NCI-H1417 treated with DMSO at 0.1 percent for 48 hours (cell line): ENCODE measurements at places on chromosomes 7 and 10.

DNA sequence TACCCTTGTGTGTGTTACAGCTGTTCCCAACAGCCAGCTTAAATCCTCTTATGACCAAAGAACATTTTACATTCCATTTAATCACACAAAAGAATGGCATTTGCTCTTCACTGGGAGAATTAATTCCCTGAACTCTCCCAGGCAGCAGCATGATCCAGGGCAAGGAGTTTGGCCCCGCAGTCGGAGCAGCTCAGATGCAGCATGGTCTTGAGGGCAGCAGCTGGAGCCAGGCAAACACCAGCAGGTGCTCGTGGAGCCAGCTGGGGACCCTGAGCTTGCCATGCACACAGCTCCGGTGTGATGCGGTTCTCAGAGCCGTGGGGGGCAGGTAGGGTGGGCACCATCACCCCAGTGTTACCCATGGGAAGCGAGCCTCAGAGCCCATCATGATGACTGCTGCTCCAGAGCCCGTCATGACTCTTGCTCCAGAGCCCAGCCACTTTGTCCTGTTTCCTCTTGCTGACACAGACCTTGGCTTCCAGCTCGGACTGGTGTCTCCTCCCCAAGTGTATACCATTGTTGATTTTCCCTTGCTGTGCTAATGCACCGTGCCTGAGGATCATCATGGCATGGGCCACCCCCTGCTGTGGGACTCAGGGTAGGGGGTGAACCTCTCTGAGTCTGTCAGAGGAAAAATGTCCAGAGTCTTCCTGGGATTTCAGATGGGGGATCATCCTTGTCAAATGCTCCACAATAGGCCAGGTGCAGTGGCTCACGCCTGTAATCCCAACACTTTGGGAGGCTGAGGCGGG lies 75.8 kb downstream of the ZRANB1 start:
- no peak for DNase-seq

- no peak for DNase-seq
These were observed 311.4 kb upstream of the AKR1E2 start for GRCh38 chr10:4514445-4515108.

- no peak for DNase-seq
These were observed 80.9 kb downstream of the ABLIM1 start for GRCh38 chr10:114577133-114577532.

DNA sequence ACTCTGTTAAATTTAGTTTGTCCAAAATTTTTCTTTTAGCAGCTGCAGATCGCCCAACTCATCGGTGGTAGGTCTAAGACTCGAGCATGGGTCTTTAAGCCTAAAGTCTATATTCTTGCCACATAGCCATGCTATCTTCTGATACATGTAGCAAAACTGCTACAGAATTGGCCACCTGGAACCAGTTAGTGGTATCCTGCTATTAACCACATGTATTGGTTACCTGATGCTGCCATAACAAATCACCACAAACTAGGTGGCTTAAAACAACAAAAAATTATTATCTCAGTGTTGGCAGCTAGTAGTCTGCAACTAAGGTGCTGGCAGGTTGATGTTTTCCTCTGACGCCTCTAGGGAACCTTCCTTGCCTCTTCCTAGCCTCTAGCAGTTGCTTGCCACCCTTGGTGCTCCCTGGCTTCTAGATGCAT lies 96.7 kb upstream of the PIK3CG start:
- DNase-seq: no peak

DNA sequence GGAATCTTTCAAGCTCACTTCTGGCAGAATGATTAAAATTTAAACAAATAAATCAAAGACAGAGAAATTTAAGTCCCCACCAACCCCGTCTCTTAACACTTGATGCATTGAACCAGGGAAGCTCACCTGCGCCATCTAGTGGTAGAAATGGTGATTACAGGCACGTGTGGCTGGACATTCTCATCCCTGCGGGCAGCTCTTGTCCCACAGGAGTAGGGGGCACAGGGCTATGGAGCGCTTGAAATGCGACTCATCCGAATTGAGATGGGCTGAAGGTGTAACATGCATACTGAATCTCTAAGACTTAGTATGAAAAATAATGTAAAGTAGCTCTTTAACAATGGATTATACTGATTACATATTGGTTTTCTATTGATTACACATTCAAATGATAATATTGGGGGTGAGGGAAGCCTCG lies 24.8 kb upstream of the SLIT1 start:
- DNase-seq: peak; percentile 9

GRCh38 chr10:121357401-121357800 lies 240.8 kb downstream of the FGFR2 start:
- DNase-seq: no peak

DNA sequence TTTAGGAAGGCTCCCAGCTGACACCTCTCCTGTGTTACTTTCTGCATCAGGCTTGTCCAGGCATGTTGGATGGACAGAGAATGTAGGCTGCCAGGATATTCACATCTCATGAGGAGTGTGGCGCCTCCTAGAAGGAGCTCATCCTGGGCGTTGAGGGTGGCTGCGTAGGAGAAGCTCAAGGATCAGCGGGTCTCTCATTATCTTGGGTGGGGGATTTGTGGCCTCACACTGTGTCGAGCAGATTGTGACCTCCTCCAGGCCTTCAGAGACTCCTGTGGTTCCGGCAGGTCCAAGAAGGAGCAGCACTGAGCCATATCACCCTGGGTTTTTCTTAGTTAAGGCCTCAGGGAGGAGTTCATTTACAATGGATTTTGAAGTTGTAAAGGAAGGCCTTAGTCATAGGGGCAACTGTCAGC lies 8.7 kb upstream of the COBL start:
- no peak for DNase-seq

DNA sequence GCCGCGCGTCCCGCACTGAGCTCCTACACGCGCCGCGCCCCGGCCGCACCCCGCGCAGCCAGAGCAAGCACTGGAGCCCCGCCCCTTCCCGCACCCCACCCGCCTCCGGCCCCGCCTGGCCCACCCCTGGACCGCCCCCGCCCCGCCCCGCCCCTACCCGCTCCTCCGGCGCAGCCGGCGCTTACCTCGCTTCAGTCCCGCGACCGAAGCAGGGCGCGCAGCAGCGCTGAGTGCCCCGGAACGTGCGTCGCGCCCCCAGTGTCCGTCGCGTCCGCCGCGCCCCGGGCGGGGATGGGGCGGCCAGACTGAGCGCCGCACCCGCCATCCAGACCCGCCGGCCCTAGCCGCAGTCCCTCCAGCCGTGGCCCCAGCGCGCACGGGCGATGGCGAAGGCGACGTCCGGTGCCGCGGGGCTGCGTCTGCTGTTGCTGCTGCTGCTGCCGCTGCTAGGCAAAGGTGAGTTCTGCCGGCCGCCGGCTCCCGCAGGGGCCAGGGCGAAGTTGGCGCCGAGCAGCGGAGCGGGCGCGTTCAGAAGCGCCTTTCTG lies at the start of gene RET:
Gene RET, plus strand, starts transcription at position 194 of the 545 bp plus-strand sequence. Its CDS starts 190 bp downstream, at position 384.
- no peak for DNase-seq

DNA sequence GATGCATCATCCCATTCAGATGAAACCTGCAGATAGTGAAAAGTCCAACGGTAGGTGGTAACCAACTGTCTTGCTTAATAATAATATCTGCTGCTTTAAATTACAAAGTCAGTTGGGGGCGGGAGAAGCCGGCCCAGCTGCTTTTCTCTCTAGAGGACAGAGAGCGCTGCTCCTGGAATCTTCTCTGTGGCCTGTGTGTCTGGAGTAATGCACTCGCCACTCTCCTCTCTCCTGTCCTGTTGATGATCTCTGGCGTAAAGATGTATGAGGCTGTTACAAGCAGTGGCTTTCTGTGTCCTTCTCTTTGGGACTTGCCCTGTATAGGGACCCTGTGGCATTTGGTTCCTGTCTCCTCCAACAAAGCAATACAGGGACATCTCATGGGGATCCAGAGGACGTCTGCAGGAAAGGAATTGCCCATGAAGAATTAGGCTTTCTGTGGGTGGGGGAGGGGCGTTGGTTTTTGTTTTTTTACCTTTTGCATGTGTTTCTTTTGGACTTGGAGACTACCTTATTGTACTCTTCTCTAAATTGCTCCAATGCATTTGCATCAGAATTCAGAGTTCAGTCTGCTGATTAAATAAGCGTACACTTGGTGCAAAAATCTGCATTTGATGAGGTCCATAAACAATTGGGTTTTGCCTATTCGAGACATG lies 231.6 kb downstream of the CELF2 start:
- no peak for DNase-seq

DNA sequence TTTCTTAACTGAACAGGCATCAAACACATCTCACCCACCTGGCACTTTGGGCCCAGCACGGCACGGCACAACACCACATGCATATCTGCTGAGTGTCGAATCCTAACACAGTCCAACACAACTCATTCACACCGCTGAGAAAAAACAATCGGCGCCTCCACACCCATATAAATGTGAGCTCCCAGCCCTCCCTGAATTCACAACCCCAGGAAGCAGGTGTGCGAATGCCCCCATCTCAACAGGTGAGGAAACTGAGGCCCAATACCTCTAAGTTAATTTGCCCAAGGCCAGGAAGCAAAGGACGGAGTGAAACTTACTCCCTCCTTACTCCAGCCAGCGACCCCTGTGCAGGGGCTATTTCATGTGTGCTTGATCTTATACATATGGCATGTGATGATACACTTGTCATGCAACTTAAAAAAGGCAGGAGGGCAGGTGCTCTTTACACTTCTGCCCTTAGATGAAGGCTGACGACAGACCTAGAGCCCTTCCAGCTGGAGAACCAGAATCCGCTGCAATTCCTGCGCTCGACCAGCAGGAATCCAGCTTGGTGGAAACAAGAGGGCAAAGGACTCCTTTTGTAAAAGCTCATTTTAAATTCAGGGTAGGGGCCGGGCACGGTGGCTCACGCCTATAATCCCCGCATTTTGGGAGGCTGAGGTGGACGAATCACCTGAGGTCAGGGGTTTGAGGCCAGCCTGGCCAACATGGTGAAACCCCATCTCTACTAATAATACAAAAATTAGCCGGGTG lies 116.0 kb downstream of the LARP4B start:
- no peak for DNase-seq

- no peak for DNase-seq
These were observed 327.1 kb downstream of the GFRA1 start for GRCh38 chr10:115945701-115946445.

DNA sequence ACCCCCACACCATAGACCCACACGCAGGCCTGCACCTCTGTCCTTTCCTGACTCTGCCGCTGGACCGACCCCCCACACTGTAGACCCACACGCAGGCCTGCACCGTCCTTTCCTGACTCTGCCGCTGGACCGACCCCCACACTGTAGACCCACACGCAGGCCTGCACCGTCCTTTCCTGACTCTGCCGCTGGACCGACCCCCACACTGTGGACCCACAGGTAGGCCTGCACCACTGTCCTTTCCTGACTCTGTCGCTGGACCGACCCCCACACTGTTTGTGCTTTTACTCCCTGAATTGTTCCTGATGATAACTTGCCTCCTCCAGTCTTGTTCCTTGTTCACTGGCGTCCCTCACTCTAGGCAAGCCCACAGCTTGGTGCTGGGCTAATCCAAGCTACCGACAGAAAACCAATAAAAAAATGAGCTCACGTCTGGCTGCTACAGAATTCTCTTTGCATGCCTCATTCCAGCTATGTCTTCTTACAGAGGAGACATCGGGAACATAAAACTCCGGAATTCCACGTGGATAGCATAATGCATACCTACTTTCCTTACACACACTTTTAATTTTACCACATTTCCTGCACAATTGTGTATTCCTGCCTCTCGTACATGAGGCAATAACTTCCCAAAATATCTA lies 494.3 kb downstream of the PTPRN2 start:
- DNase-seq: no peak

GRCh38 chr7:13104128-13104527 lies 416.7 kb downstream of the ARL4A start:
- DNase-seq: no peak

DNA sequence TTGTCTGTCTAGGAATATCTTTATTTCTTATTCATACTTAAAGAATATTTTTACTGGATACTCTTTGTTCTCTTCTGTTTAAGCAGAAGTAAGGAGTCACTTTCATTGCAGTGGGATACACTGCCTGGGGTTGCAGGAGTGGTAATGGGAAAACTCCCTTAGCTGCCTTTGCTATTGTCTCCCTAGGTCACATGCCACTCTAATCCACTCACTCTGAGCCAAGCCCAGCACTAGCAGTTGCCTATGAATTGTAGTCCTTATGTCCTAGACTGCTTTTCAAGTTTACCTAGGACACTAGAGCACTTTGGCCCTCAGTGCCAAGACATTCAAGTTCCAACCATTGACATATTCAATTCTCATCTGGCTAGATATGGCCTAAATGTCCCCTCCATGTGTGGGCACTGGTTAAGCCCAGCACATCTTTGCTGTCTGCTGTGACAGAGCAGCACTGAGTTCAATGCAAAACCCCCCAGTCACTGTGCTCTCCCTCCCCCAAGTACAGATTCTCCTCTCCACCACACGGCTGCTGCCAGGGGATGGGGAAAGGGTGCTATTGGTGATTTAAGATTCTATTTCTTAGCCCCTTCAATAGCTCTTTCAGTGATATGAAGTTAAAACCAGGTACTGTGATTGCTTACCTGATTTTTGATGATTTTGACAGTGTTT lies 991.7 kb upstream of the KCND2 start:
- DNase-seq: no peak

DNA sequence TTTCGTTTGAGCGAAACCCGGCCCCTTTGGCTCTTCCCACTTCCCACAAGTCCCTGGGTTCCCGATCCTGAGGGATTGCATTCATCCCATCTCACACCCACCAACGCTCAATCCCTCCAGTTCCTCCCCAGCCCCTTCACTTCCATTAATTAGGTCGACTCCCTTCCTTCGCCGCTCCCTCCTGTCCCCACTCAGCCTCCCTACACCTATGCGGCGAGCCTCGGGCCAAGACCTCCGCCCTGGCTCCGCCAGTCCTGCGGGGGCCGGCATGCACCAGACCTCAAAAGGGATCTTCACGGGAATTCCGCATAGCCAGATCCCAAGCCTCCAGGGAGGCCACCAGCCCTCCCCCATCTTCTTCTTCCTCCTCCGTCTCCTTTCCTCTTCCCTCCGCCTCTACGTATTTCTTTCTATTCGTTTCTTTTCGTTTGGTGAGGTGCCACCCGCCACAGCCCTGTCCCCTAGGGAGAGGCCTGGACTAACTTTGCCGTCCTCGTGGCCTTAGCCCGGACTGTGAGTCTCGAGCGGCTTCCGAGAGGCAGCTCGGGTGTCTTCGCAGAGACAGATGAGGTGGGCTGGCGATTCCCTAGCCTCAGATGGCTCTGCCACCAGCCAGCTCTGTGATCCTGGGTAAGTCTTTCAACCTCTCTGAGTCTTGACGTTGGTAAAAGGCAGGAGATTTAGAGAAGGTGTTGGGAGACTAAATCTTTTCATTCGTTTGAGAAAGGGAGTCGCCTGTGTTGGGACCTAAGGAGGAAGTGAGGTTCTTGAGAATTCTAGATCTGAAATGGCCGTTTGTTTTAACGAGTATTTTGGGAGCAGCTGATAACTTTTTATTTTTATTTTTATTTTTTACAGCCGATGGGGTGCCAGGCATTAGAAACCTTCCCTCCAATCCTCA lies 8.1 kb upstream of the LBX1 start:
- DNase-seq: no peak

GRCh38 chr10:26219676-26220075 lies 3.1 kb downstream of the GAD2 start:
- no peak for DNase-seq
